ENCODE measurements at places on chromosomes 4 and X. TPM values are rescaled to one million over a fixed set of nuclear protein-coding genes. Genes with fewer than 3 reads are reported as not detected.
A peak's percentile ranks its signal among the peaks of the same experiment; 100 is the strongest.

RNF175 gene
- not detected for polyA plus RNA-seq

ARMCX1 gene
- polyA plus RNA-seq = not detected

P2RY8 gene
- 265 TPM for polyA plus RNA-seq

PRR32 gene
- not detected for polyA plus RNA-seq

GRCh38 chr4:5752376-5753184 is 41.6 kb downstream of the EVC start:
- H3K27ac ChIP-seq = no peak overlapping the region
- H3K4me1 ChIP-seq = no peaks in the 10 kb centered on the region
- no peaks in the 10 kb centered on the region for H3K27me3 ChIP-seq
- no peak overlapping the region for H3K4me3 ChIP-seq

- no peaks in the 10 kb centered on the region for H3K36me3 ChIP-seq
- no peaks in the 10 kb centered on the region for H3K27me3 ChIP-seq
- H3K4me3 ChIP-seq = no peak overlapping the region
Measured at GRCh38 chrX:15242899-15243555, 26.9 kb downstream of the ASB9 start.

GRCh38 chrX:48770296-48770695 is 8.7 kb downstream of the GLOD5 start:
- H3K4me3 ChIP-seq = no peak overlapping the region
- no peaks in the 10 kb centered on the region for H3K36me3 ChIP-seq
- H3K27ac ChIP-seq = no peak overlapping the region
- no peak for DNase-seq
- no peaks in the 10 kb centered on the region for H3K4me1 ChIP-seq

GRCh38 chrX:57528670-57529255 is 63.0 kb upstream of the ZXDB start:
- no peak for DNase-seq
- peaks cover under 1% of the 10 kb centered on the region for H3K27me3 ChIP-seq
- no peaks in the 10 kb centered on the region for H3K36me3 ChIP-seq

GRCh38 chr4:120671538-120671937 is 251.0 kb downstream of the PRDM5 start:
- H3K27me3 ChIP-seq = peaks cover 4% of the 10 kb centered on the region
- no peak overlapping the region for H3K4me3 ChIP-seq
- no peaks in the 10 kb centered on the region for H3K36me3 ChIP-seq
- H3K27ac ChIP-seq = no peak overlapping the region
- no peak for DNase-seq

GRCh38 chrX:136665258-136665900 is 17.4 kb downstream of the CD40LG start:
- no peak overlapping the region for H3K27ac ChIP-seq
- H3K36me3 ChIP-seq = peaks cover 18% of the 10 kb centered on the region
- peaks cover 5% of the 10 kb centered on the region for H3K4me1 ChIP-seq
- H3K27me3 ChIP-seq = no peaks in the 10 kb centered on the region
- peak overlapping the region; percentile 30 for H3K4me3 ChIP-seq
